Common myeloid progenitor, CD34-positive (primary cell): ENCODE measurements at places on chromosomes 2 and 18.
A peak's percentile ranks its signal among the peaks of the same experiment; 100 is the strongest.

DNA sequence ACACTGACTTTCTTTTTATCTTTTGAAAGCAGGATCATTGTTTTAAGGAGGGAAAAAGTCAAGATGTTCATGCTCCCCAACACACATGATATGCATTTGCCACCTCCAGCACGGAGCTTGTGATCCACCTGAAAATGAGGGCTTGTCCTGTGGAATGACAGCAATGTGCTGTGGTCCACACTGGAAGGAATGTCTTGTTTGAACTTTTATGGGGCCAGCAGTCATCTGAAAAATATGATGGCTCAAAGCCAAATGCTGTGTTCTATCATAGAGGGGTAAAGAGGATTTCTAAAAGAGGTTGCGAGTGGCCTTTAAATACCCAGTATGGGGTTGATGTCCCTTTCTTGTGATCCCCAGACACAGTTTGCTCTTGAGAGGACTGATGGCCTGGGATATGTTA, 226.5 kb upstream of the SPRED2 start:
- peaks cover 1% of the 10 kb centered on the region for H3K27me3 ChIP-seq
- no peaks in the 10 kb centered on the region for H3K36me3 ChIP-seq
- no peak overlapping the region for H3K4me3 ChIP-seq
- no peaks in the 10 kb centered on the region for H3K4me1 ChIP-seq
- no peak for DNase-seq
- H3K27ac ChIP-seq: no peak overlapping the region

DNA sequence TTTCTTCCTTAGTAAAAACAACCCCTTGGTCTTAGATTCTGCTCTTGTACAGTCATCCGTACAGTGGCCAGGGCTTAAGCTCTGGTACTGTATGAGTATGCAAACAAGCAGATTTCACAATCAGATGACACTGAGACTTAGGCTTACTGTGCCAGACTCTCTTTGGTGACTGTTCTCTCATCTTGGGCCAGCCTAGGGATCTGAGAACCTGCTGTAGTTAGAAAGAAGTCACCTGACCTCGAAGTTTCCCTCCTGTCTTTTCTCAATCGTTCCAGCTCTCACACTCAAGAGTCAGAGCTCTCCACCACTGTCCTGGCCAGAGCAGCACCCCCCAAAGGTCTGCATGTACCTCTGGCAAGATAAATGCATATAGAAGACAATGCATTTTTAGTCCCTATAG, 63.2 kb downstream of the ZEB2 start:
- peaks cover 59% of the 10 kb centered on the region for H3K4me1 ChIP-seq
- H3K4me3 ChIP-seq: no peak overlapping the region
- no peaks in the 10 kb centered on the region for H3K36me3 ChIP-seq
- no peaks in the 10 kb centered on the region for H3K27me3 ChIP-seq
- DNase-seq: peak; percentile 42

GRCh38 chr2:44295633-44296359, 20.5 kb downstream of the SLC3A1 start:
- no peaks in the 10 kb centered on the region for H3K36me3 ChIP-seq
- no peaks in the 10 kb centered on the region for H3K4me1 ChIP-seq
- DNase-seq: peak; percentile 25
- no peaks in the 10 kb centered on the region for H3K27me3 ChIP-seq
- no peak overlapping the region for H3K27ac ChIP-seq
- H3K4me3 ChIP-seq: no peak overlapping the region

- DNase-seq: no peak
- H3K27me3 ChIP-seq: no peaks in the 10 kb centered on the region
- H3K36me3 ChIP-seq: peaks cover 2% of the 10 kb centered on the region
- no peak overlapping the region for H3K4me3 ChIP-seq
Measured at GRCh38 chr2:28134857-28135256, 244.3 kb downstream of the BABAM2 start.

DNA sequence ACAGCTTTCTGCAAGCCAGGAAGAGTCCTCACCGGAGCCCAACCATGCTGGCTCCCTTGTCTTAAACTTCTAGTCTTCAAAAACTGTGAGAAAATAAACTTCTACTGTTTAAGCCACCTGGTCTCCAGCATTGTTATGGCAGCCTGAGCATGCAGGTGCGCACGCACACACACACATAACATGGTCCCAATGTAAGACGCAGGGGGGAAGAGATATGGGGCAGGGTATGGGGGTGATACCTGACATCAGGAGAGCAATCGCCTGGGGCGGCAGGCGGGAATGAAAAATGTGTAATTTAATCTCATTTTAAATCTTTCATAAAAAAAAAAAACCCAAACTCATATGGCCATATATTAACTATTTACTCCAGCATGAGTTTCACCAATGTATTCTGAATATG, 18.0 kb downstream of the HJURP start:
- no peaks in the 10 kb centered on the region for H3K27me3 ChIP-seq
- peaks cover 21% of the 10 kb centered on the region for H3K36me3 ChIP-seq
- no peak overlapping the region for H3K4me3 ChIP-seq
- H3K4me1 ChIP-seq: no peaks in the 10 kb centered on the region
- no peak for DNase-seq
- H3K27ac ChIP-seq: no peak overlapping the region

DNA sequence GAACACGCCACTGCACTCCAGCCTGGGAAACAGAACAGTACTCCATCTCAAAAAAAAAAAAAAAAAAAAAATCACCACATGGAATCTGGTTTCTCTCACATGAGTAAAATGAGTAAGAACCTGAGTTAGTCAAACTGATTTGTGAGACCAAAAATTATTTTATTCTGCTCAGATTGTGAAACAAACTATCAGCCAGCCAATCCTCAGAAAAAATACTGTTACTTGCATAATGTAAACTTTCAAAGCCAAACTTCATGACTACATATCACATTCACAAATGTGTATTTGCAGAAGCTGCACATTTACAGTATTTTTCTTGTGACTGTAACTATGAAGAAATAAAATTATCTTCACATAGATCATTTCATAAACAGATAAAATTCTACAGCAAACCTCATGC, 23.2 kb downstream of the SUMO1 start:
- DNase-seq: no peak
- H3K27me3 ChIP-seq: no peaks in the 10 kb centered on the region
- no peaks in the 10 kb centered on the region for H3K4me1 ChIP-seq
- peaks cover 20% of the 10 kb centered on the region for H3K36me3 ChIP-seq
- no peak overlapping the region for H3K4me3 ChIP-seq

GRCh38 chr18:23170137-23170536, 34.9 kb downstream of the CABLES1 start:
- no peaks in the 10 kb centered on the region for H3K4me1 ChIP-seq
- H3K27ac ChIP-seq: no peak overlapping the region
- H3K27me3 ChIP-seq: no peaks in the 10 kb centered on the region
- H3K36me3 ChIP-seq: no peaks in the 10 kb centered on the region

DNA sequence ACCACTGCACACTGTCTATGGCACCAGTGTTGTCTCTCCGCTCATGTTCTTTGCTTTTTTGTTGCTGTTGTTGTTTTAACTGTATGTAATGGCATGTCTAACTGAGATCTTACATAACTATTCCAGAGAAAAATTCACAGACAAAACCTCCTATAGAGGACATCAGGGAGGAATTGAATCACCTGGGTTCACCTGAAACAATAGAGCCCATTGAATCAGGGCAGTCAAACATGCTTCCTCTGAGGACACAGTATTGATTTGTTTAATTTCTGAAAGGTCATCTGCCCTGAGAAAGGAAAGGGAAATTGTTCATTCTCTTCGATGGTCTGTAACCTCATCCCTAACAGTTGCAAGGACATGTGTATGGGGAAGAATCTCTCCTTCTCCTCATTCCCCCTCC, 237.5 kb downstream of the SRBD1 start:
- H3K36me3 ChIP-seq: no peaks in the 10 kb centered on the region
- no peak overlapping the region for H3K4me3 ChIP-seq
- no peaks in the 10 kb centered on the region for H3K27me3 ChIP-seq
- no peaks in the 10 kb centered on the region for H3K4me1 ChIP-seq

DNA sequence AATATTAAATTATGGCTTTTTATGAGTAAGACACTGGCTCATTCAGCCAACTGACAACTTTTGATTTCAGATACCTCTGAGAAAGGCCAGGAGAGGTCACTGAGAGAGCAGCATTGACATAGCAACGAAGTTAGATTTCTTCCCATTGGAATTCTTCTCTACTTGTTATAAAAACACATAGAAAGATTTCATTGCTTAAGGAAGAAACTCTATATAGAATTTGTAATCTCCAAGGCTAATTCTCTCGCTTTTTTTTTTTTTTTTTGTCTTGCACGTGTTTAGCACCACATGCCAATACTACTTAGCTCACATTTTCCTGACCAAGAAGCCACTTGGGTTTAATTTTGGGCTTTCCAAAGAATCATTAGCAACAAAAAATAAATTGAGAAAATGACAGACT, 233.7 kb downstream of the CALCRL start:
- no peak overlapping the region for H3K27ac ChIP-seq
- DNase-seq: no peak
- no peaks in the 10 kb centered on the region for H3K4me1 ChIP-seq
- no peak overlapping the region for H3K4me3 ChIP-seq
- H3K27me3 ChIP-seq: no peaks in the 10 kb centered on the region

DNA sequence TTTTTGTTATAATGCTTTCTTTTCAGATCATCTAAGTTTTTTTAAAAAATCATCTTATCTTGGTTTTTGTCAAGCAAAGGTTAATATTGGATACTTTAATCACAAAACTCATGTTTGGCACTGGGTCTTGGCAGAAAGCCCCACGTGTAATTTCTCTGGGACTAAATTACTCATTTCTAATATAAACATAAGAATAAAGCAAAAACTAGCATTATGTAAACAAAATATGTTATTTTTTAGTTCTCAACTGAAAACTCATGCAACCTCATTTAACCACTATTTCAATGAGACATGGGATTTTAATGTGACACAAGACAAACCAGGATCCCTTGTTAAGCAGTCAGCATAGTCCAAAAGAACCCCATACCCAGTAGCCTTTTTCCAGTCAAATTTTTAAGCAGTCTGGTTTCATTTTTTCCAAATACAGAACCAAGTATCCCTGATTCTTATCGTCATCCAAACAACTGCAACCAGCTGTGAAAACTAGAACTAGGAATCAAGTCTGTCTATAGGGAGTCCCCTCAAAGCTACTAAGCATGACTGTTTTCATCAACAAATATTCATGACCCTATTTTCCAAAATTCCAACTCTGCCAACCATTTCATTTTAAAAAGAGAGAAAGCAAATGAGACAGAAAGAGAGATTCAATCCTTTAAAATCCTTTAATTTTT, 27.1 kb downstream of the PID1 start:
- no peaks in the 10 kb centered on the region for H3K36me3 ChIP-seq
- DNase-seq: no peak
- H3K27me3 ChIP-seq: no peaks in the 10 kb centered on the region
- H3K4me1 ChIP-seq: no peaks in the 10 kb centered on the region
- H3K27ac ChIP-seq: no peak overlapping the region
- no peak overlapping the region for H3K4me3 ChIP-seq

DNA sequence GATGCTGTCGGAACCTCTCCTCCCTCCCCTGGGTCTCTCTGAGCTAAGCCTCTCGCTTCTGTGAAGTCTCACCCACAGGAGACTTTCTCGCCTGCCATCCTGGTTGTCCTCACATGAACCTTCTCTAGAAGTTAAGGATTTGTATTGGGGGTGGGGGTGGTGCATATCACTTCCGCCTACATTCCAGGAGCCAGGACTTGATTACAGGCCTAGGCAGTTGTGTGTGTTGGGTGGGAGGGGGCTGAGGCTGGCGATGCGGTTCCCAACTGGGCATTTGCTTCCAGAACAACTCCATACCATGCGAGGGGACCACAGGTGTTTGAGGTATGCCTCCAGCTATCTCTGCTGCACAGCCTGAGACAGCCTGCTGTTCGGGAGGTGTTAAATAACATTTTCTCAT, 56.8 kb upstream of the MGAT4A start:
- no peaks in the 10 kb centered on the region for H3K27me3 ChIP-seq
- no peaks in the 10 kb centered on the region for H3K36me3 ChIP-seq
- no peaks in the 10 kb centered on the region for H3K4me1 ChIP-seq

DNA sequence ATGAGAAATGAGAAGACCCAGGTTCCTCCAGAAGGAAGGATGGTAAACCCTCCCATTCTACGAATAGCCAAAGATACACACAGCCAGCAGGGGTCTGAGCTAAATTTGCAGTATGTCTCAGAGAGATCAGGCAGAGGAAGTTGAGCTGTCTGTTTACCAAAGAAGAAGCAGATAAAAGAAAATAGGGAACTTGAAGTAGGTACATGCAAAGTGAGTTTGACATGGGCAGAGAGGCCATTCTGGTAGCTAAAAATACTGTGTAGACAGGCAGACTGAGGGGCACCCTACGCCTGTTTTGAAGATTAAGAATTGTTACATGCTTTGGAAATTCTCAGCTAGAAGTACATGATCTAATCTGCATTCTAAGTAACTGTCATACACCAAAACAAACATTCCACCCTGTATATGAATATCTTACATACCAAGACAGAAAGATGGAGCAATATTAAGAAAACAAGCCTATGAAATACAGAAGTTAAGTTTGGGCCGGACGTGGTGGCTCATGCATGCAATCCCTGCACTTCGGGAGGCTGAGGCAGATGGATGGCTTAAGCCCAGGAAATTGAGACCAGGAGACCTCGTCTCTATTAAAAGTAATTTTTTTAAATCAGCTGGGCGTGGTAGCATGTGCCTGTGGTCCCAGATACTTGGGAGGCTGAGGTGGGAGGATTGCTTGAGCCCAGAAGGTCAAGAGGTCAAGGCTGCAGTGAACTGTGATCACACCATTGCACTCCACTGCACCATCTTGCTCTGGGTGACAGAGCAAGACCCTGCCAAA, 157.9 kb downstream of the ANKRD44 start:
- peak; percentile 90 for DNase-seq
- peak overlapping the region; percentile 21 for H3K27ac ChIP-seq
- H3K36me3 ChIP-seq: no peaks in the 10 kb centered on the region
- peaks cover 23% of the 10 kb centered on the region for H3K4me1 ChIP-seq

DNA sequence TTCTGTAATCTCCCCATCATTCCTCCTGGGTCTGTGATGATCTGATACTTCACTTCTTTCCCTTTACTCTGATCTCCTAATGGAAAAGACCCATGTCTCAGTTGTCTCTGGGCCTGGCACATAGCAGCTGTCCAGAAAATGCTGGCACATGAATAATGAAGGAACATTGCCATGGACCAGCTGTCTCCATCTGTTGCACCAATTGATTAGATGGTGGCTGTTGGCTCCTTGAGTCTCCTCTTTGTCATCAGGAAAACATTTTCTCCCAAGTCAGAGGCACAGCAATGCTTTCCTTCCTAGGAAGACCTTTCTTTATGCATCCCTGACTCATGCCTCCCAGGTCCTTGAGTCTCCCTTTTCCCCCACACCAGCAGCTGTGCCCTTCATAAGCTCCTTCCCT, 286.2 kb upstream of the CXCR4 start:
- H3K4me3 ChIP-seq: no peak overlapping the region
- H3K36me3 ChIP-seq: no peaks in the 10 kb centered on the region
- no peak for DNase-seq
- H3K4me1 ChIP-seq: no peaks in the 10 kb centered on the region

DNA sequence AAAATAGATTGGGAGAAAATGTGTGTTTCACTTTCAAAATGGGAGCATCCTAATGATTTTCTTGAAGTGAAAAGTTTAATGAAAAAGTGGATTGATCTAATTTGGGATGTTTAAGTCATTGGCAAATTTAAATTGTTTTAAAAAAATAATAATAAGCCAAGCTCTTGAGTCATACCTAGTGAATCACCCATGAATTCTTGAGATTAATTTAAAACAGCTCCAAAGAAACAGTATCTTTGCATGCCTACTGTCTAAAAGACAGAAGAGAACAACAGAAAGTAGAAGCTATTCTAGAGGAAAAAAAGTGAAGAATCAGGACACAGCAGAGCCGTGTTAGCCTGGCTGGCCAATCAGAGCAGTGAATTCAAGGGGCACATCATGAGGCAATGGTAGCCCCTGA, 7.7 kb downstream of the ACVR1C start:
- no peak overlapping the region for H3K27ac ChIP-seq
- H3K4me3 ChIP-seq: no peak overlapping the region
- no peaks in the 10 kb centered on the region for H3K27me3 ChIP-seq
- H3K4me1 ChIP-seq: peaks cover 3% of the 10 kb centered on the region
